ENCODE measurements at places on chromosomes 7 and 10.

- no peak for DNase-seq
These were observed 23.6 kb downstream of the GNA12 start for GRCh38 chr7:2820508-2820934.

DNA sequence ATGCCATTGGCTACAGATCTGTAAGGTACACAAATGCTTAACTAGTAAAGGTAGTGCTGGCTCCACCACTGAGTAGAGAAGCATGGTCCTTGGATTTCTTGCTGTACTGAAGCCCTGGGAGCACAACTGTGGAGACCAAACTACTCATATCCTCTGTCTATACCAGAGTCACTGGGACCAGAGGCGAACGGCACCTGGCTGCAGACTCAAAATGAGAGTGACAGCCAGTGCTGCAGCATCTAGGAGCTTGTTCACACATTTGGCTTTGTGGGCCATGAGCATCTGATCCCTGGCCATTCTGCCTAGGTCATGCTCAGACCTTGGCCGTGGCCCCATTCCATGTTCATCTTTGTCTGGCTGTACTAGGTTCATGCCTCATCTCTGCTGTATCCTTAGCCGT lies 31.9 kb downstream of the LRRC18 start:
- DNase-seq: no peak

GRCh38 chr7:142030848-142031247 lies 35.2 kb downstream of the MGAM start:
- no peak for DNase-seq

DNA sequence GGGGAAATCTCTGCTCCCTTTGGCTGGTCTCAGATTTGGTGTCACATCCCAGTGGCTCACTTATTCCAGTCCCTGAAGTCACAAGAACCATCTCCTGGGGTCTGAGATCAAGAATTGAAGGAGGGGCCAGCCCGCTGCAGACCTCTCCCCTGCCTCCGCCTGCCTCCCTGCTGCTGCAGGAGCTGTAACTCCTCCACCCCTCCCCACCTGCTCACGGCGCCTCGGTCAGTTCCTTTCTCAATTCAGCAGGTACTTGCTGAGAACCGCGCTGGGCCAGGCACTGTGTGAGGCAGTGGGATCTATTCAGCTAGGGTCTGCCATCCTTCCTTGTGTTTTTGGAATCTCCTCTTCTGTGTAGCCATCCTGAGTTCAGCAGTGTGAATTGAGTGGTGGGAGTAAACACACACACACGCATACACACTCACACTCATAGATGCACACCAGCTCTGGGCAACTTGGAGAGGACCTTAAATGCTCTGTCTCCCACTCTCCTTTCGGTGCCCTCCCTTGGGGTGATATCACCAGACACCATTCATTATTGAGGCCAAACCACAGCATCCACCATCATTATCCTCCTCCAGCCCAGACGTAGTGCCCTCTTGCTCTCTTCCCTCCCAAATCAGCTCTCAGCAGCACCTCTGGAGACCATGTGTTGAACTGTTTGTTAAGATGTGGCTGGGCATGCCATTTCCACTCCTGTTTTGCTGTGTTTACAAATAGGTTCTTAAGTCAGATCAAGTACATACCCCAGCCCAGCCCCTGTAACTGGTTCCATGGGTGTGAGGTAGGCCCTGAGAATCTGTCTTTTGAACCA lies 22.0 kb upstream of the ANKRD2 start:
- no peak for DNase-seq

- no peak for DNase-seq
These were observed 147.0 kb downstream of the C1GALT1 start for GRCh38 chr7:7329326-7329725.

DNA sequence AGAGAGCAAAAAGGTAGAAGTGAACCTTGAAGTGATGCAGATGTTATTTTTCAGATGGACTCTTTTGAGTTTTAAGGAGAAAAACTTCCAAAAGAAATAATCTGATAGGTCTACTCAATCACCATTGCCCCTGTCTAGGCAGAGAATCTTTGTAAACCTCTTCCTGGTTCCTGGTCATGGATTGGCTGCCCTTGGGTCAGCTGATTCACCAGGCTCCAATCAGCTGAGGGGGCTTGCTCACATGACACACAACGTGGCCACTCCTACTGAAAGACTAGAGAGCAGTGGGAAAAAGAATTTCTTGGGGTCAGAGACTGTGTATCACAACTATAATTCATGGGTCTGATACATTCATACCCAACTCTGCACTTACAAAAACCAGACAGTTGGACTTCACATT lies 20.0 kb upstream of the JCAD start:
- DNase-seq: no peak
